NCI-H2029 (cell line): ENCODE measurements at places on chromosomes 1 and 21.

GRCh38 chr1:114719424-114719787 is 2.8 kb upstream of the NRAS start:
- DNase-seq: no peak

DNA sequence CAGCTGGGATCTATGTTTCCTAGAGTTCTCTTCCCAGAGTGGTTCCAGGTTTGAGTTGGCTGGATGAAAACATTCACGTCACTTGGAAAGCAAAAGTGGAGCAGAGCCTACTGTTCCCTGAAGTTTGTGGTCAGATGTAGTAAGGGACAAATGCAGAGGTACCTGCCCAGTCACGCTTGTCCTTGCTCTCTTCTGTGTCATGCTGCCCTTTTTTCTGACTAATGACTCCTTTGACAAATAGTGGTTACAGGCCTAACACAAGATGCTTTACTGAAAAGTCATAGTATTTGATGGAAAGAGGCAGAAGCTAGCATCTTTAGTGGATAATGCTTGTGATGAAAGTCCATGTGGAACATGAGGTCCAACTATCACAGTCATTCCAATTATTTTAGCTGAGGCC is 881.4 kb upstream of the B3GALT2 start:
- DNase-seq: no peak

DNA sequence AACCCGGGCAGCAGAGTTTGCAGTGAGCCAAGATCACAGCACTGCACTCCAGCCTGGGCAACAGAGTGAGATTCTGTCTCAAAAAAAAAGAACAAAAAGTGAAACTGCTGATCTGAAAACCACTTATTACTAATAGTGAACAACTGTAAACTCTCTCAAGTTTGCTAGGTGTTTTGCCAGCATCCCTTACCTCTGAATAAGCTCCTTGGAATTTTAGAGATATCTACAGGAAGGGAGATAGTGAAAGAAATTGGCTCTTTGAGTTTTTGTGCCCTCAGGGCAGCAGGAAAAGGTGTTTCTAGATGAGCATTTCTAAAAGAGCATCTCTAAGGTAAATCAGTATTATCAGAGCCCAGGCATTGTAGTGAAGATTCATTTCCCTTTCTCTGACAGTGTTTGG is 27.1 kb downstream of the PARK7 start:
- DNase-seq: no peak

GRCh38 chr1:174988539-174988938 is 11.2 kb upstream of the CACYBP start:
- DNase-seq: no peak

DNA sequence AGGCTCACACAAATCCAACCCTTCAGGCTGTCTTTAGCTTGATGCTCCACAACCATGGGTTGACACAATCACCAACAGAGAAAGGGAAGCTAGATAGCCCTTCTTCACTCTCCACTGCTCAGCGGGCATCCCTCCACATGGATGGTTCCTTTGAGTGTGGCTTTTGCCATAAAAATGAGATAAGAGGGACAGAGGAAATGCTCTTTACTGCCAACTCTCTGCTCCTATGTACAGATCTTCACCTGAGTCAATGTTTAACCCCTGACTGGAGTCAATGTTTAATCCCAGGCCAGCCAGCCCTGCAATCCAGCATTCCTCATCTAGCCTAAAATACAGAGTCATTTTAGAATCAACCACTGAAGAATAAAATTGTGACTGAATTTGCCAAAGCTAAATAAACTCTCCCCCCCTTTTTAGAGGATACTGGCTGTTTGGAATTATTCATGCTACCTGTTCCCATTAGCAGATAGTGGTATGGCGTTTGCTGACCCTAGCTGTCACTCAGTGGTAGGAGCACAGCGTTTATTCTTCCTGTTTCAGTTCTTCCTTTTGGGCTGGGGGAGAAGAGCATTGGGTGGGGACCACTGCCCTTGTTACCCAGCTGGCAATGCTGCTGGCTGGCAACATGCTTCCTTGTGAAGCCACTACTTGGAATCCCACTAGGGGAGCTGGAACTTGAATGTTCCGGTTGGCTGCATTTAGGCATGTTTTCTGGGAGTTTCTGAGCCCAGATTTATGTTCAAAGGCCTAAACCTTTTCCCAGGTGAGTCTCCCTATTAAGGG is 5.2 kb upstream of the PIGR start:
- DNase-seq: no peak

DNA sequence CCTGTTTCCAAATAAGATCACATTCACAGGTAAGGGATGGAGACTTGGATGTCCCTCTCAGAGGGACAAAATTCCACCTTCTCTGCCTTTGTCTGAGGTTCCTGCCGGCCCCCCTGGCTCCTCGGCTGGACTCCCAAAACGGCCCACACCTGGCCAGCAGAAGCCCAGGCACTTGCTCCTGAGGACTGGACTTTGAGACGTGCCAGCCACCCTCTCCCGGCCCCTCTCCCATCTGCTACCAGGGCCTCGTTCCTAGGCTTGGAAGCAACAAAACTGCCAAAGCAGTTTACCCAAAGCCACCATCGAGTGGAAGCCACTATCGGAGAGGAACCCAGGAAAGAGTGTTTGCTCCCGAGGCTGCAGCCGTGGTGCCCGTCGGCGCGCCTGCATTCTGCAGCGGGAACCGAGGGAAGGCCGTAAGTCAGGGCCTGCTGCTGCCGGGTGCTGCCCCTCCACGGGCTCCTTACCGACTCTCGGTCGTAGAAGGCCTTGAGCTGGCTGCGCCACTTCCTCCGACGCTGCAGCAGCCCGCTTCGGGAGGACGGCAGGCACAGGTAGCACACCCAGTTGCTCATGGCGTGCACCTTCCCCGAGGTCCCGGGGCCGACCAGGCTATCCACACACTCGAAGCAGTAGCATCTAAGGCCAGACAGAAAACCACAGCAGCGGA is 3.5 kb downstream of the DNMT3L start:
- no peak for DNase-seq

- no peak for DNase-seq
Observed at GRCh38 chr1:161706113-161706481, 932 bp upstream of the FCRLA start.

DNA sequence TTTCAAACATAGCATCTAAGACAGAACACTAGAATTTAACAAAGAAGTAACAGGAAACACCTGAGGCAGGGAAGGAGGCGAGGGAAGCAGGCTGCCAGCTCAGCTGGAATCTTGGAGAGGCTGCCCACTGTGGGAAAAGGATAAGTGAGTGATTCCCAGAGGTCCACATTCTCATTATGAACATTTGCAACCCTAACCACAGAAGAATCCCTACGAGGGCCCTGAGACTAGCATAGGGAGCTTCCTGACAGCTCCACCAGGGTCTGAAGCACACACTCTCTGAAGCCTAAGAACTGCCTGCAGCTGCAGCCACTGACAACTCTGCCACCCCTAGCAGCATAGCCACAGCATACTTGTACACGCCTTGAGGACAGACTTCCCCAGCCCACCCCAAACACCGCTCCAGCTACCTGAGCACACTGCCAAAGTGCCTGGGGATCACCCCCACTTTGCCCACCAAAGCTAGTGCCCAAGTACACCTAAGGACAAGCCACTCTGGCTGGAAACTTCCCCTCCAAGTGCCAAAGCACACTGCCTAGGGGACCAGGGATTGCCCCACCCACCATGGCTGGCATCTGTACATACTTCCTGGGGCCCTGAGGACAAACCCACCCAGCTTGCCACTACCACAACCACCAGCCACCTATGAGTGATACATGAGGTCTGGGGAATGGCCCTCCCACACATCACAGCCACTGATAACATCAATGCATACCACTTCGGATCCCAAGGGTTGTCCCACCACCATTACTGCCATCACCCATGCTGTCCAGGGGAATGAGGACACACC is 76.6 kb upstream of the GUCA2A start:
- no peak for DNase-seq

DNA sequence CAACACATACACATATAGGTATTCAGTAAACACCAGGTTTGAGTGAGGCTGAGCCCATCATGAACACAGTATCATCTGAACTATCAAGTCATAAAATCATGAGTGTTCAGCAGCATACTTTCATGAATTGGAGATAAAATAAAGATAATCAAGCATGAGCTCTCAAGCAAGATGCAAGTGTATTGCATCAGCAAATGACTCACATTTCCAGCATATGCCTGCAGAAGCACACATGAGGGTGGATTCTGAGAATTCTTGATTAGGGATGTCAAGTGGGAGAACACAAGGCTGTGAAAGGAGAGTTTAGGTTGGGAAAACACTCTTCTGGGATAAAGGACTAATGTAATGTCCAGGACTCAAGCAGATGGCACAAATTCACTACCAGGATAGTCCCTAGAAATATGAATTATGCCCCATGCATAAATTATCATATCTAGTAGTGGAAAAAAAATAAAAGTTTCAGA is 299.2 kb downstream of the SRGAP2C start:
- DNase-seq: no peak

GRCh38 chr1:37006132-37006868 is 28.0 kb downstream of the GRIK3 start:
- DNase-seq: no peak

DNA sequence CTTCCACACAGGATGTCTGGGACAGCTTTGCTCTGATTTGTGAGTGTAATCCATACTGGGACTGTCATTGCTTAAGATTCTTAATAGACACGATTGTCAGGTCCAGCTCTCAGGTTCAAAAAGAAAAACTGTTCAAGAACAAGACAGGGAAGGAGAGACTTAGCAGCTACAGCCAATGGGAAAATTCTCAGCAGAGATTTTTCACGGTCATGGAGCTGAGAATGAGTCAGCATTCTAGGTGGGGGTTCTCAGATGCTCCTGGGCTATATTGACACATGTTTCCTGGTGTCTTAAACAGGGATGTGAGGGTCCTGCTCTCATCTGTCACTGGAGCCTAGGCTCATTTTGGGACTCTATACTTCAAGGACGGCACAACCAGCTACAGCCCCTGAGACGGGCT is 318.3 kb downstream of the RRAGC start:
- DNase-seq: no peak

- DNase-seq: no peak
Observed at GRCh38 chr1:97139512-97139911, 417.9 kb downstream of the PTBP2 start.

GRCh38 chr21:16509476-16509875 is 779.7 kb downstream of the USP25 start:
- no peak for DNase-seq

- no peak for DNase-seq
Observed at GRCh38 chr1:207973898-207974568, 63.1 kb upstream of the CD34 start.

GRCh38 chr1:244137725-244138124 is 86.6 kb downstream of the ZBTB18 start:
- DNase-seq: no peak

DNA sequence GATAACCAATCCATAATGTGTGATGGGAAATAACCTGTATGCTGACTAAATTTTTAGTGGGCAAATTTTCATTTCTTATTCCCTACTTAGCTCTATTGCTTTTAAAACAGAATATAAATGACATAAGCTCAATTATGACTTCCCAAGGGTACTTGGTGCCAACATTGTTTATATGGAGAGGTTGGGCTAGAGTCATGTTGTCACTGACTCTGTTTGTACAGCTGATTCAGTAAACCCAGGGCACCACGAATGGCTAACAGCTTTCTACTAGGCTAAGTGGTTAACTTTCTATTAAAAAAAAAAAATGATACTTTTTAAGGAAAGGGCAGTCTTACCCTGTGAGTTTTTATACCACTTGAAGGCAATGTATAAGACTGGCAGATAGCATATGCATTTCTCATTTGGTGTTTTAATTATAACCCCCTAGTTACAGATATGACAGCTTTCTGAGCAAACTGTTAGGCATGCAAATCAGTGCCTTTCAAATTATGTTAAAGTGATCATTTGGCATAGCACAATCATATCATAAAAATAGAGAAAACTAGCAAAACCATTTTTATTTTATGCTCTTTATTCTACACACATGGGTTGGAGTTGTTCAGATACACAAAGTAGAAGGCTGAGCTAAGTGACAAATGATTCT is 147.1 kb downstream of the DNM3 start:
- no peak for DNase-seq

GRCh38 chr21:44431300-44431699 is 24.0 kb upstream of the LRRC3 start:
- DNase-seq: no peak

DNA sequence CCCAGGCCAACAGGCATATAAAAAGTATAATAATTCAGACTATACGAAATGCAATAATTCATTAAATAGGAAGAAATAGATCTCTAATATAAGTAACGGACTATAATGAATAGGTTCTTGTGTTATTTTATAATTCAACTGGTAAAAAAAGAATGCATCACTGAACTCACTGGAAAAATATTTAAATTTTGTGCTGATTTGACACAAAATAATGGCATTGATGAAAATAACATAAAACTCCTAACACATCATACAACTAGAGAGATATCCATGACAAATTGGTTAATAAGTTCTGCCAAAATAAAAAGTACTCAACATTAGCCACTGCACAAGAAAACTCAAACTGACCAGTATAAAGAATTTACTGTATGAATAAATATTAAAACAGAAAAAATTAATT is 57.1 kb upstream of the RAB4A start:
- DNase-seq: no peak

DNA sequence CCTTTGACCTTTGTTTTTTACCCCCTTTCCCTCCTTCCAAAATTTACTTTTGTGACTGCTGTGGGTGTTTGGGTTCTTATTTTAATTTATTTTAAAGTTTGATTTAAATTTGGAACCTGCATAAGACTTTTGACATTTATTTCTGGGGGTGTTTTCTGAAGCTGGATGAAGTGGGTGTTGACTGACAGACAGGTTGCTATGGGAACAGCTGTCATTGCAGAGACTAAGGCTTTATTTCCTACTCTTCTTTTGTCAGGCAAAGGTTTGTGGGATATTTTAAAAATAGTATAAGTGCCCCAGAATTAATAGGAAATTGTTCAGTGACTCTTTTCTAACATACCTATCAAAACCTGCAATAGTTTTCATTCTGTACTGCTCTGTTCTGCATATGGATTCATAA is 290.8 kb upstream of the ESRRG start:
- no peak for DNase-seq

- no peak for DNase-seq
Observed at GRCh38 chr1:56028244-56028643, 551.1 kb downstream of the PLPP3 start.

DNA sequence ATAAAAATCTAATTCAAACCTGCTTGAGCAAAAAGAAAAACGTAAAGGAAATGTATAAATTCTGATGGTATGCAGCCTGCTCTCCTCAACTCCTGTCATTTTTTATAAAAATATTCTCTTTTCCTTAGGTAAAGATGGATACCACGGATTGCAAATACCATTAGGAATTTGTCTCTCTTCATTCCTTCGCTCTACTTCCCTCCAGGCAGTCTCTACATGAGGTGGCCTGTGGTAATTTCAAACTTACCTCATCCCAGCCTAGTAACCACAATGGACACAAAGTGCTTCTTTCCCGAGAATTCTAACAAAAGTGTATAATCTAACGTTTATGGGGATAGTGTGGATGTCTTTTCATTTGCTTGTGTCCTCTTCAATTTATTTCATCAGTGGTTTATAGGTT is 239.5 kb upstream of the LRRC7 start:
- DNase-seq: no peak

- DNase-seq: no peak
Observed at GRCh38 chr1:154391086-154391770, 13.9 kb upstream of the IL6R start.

DNA sequence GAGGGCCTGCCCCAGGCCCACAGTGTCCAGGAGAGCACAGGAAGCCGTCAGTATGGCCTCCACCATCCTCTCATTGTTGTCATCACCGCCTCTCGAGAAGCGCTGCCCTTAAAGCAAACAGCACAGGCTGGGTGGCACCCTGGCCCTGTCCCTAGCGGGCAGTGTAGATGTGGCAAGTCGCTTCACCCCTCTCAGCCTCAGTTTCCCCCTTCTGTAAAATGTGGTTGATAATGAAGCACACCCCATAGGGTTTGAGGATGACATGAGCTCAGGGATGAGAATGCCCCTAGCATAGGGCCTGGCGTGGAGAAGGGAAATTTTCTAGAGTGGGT is 13.4 kb downstream of the PLA2G2F start:
- DNase-seq: no peak
